Fibroblast of skin of right biceps (primary cell): ENCODE measurements at places on chromosomes 6 and 20.

DNA sequence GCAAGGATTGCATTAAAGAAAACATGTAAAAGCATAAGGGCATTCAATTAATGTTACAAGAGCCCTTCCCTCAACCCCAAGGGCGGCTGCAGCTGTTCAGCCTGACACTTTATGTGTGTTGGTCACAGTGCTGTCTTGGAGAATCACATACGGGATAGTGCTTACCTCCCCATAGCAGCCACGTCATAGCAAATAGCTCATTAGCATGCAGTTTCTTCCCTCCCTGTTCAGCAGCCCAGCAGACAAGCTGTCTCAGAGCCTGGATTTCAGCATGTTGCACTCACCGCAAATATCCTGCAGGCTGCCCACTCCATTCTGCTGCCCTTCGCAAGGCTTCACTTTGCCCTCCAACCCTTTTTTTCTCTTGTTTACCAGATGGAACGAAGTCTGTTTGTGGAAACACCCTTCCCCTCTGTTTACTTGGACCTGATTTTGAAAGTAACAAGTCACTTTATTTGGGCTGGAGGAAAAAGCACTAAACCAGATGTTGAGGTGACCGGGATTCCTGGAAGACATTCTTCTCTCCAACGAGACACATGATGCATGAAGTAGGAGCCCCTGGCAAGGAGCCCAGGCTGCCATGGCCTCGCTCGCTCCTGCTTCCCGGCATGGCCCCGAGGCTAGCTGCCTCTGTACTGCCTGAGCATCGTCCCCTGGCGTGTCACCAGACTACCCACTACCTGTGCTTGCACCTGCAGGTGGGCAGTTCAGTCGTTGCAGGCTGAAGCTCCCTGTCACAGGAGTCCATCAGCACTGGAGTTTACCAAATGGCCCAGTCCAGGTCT lies 151.6 kb upstream of the GMDS start:
- DNase-seq: peak; percentile 75

DNA sequence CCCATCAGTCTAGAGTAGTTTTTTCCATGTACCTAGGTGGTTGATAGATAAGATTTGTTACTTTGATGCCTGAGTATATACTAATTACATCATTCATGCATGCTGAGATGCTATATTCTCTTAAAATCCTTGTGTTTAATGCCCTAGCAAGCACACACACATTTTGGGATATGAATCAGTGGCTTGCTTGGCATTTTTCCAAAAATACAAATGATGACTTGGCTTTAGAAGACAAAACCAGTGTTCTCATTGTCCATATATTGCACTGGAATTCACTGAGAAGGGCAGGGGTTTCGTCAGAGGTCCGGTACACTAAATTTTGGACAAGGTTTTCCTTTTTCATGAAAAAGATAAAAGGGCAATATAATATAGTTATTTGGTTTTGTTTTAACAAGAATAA lies 24.9 kb downstream of the GTPBP2 start:
- peak; percentile 75 for DNase-seq

DNA sequence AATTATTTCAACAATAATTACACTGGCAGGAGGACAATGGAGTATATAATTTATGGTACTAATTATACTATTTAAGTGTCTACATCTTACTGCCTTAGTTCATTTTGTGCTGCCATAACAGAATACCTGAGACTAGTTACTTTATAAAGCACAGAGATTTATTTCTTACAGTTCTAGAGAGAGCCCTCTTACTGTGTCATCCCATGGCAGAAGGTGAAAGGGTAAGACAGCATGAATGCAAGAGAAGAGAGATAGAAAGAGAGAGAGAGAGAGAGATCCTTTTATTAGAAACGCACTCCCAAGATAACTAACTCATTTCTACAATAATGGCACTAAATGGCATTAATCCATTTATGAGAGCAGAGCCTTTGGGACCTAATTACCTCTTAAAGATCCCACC lies 314.7 kb downstream of the EPM2A start:
- DNase-seq: no peak

DNA sequence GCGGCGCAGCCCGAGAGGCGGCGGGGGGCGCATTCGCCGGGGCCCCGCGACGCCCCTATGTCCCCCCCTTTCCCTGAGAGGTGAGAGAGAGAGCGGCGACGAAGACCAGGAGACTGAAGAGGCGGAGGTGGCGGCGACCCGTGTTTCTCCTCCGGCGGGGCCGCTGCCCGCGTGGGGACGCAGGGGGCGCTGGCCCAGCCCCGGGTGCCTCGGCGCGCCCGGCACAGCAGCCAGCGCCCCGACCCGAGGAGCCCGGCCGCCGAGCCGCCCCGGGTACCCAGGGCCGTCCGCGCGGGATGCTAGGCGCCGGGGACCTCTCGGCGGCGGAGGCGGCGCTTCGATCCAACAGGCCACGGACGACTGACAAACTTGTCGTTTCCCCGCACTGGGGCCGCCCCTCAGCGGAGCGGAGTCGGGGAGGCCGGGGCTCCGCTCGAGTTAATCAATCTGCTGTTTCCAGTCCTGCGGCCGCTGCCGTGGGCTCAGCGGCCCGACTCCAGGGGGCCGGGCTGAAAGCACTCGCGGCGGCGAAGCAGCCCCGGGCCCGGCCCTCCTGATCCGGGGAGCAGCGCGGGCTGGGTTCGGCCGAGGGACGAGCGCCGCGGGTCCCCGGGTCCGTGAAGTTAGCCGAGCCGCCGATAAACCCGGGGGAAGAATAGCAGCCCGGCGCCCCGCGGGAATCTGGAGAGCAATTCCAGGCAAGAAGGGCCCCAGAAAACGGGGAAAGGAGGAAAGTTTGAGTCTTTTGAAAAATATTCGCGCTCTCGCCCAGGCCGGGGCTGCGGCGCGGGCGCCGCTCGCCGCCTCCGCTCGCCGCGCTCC lies 631 bp downstream of the MDGA1 start:
- DNase-seq: peak; percentile 32

DNA sequence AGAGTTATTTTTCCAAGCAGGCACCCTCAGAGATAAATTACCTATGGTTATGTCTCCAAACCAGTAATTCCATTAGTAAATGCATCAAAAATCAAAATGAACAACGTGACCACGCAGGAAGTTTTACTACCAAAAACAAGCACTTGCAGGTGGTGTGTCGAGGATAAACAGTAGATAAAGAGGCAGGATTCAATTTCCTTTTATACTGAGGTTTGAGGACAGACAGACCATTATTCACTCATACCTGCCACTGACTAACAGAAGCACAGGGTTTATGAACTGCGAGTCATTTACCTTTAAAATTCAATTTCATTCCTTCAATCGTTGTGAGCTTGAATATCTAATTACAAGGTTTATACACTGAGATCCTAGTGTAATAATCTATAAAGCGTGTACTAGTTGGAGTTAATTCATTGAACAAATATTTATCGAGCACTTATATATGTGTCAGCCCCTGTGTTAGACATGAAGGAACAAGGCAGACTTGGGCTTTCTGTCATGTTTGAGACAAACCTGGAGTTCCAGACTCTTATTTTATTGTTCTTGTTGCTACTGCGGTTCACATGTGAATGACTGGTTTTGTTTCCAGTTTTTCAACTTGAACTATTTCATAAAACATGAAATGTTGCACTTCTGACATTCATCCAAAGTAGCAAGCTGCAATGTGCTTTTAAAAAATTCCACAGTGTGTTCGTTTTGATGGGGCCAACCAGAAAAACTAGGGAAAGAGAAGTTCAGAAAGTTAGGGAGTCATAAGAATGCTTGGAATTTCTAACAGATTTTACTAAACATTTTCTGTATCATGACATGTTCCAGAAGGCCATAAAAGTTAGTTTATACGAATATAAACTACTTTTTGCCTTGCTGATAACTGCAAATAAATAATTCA lies 205.6 kb downstream of the UST start:
- peak; percentile 67 for DNase-seq

DNA sequence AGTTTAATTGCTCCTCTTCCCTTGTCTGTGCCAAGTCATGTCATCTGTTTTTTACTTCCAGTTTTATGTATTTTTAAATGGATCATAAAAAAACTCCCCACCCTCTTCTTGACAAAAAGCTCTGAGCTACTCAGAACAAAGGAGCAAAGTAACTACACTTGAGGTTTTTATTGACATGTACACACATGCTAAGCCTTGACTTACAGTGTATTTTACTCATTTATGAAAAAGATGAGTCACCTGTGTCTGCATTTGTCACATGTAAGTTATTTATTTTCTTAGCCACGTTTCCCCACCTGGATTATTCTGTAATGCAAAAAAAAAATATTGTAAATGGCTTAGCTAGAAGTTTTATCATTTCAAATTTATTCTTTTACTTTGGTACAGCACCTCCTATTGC lies 628.8 kb upstream of the SLC35B3 start:
- DNase-seq: no peak

DNA sequence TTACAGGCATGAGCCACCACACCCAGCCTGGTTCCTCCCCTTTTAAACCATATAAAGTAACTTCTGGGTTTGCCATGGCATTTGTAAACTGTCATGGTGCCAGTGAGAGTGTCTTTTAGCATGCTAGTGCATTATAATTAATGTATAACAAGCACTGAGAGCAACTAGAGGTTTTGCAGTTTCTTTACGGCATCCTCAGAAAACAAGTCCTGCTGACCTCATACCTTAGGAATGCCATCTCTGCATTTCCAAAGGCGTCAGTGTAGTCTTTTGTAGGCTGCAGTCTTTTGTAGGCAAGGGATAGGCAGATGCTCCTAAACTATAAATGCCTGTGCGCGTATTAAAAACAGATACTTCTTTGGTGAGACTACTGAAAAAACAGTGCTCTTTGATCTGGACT lies 75.0 kb upstream of the EZR start:
- peak; percentile 91 for DNase-seq

- peak; percentile 80 for DNase-seq
These were observed 41.9 kb upstream of the RNF8 start for GRCh38 chr6:37311741-37312473.

DNA sequence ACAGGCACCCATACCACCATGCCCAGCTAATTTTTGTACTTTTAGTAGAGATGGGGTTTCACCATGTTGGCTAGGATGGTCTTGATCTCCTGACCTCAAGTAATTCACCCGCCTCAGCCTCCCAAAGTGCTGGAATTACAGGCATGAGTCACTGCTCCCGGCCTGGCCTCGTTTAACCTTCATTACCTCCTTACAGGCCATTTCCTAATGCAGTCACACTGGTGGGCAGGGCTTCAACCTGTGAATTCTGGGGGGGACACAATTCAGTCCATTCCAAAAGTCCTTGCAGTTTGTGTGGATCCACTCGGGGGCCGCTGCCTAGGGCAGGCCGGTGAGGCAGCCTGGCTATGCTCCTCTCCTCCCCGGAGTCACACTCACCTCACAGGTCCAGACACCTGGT lies 112.4 kb upstream of the SNX9 start:
- DNase-seq: no peak

DNA sequence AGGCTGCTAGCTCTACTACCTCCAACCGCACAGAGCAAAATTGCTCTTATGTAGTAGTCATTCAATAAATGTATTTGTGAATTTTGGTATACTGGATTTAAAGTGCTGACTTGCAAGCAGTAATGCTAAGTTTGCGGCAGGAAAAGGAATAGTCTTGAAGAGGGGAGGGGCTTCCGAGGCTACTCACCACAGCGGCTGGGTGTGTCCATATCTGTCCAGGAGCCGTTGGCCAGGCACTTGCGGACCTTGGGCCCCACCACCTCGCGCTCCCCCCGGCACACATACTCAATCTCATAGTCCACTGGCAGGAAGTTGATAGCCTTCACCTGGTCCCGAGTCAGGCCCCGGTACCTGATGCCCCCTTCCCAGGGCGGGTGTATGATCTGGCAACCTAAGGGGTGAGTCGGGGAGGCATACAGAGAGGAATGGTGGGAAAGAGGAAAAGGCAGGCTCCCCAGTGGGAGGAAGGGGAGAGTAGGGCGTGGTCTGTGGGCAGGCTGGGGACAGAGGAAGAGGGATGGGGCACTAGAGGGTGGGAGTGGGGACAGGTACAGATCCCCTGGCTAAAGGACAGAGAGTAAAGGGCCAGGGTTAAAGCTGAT lies 1.7 kb downstream of the GABBR1 start:
- DNase-seq: no peak

- DNase-seq: no peak
These were observed 468.9 kb downstream of the PKHD1 start for GRCh38 chr6:51618563-51618962.

- DNase-seq: no peak
These were observed 120.9 kb upstream of the SLC2A12 start for GRCh38 chr6:134173366-134173725.

- no peak for DNase-seq
These were observed 121.0 kb downstream of the SYNDIG1 start for GRCh38 chr20:24590178-24590982.

DNA sequence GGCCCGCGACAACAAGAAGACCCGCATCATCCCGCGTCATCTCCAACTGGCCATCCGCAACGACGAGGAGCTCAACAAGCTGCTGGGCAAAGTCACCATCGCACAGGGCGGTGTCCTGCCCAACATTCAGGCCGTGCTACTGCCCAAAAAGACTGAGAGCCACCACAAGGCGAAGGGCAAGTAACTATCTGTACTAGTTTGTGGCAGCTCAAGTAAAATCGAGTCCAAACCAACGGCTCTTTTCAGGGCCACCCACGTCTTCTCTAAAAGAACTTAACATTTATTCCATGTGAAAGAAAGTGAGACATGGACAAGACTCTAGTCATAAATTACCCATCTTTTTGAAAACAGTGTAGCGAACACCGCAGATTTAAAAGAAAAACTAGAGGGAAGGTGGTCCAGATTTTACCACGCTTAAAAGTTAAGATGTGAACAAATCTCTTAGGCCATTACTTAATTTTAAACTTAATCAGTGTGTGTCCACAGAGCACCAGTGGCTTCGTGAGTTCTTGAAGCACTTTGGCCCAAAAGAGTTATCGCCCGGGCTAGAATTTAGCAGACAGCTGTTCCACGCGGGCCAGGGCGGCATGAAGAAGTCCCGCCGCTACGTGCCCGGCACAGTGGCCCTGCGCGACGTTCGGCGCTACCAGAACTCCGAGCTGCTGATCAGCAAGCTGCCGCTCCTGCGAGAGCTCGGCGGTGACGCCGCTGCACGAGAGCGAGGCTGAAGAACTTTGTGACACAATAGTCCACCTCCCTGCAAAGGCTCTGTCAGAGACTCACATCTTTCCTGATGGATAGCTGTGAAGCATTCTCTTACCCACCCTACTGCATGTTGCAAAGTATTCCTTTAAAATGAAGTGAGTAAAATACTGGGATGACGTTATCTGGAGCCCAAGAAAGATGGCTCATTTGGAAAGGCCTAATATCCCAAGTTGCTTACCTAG lies 113.9 kb upstream of the PRSS16 start:
- DNase-seq: peak; percentile 86

DNA sequence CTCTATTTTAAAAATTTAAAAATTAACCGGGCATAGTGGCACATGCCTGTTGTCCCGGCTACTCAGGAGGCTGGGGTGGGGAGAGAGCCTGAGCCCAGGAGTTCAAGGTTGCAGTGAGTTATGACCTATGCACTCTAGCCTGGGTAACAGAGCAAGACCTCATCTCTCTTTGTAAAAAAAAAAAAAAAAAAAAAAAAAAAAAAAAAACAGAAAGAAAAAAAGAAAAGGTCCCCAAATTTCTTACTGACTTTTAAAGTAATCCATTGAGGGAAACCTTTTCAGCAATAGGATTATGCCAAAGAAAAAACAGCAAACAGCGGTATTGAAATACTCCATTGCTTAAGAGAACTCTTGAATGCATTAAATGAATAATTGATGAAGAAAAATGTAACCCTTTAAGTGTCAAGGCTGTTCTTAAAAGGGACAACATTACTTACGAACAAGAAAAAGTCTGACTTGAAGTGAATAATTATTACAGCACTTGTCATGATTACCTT lies 6.0 kb upstream of the DNAAF9 start:
- no peak for DNase-seq
